ENCODE measurements at places on chromosomes 7 and 10.

- DNase-seq: no peak
Measured at GRCh38 chr7:43469051-43469450, 113.9 kb upstream of the STK17A start.

DNA sequence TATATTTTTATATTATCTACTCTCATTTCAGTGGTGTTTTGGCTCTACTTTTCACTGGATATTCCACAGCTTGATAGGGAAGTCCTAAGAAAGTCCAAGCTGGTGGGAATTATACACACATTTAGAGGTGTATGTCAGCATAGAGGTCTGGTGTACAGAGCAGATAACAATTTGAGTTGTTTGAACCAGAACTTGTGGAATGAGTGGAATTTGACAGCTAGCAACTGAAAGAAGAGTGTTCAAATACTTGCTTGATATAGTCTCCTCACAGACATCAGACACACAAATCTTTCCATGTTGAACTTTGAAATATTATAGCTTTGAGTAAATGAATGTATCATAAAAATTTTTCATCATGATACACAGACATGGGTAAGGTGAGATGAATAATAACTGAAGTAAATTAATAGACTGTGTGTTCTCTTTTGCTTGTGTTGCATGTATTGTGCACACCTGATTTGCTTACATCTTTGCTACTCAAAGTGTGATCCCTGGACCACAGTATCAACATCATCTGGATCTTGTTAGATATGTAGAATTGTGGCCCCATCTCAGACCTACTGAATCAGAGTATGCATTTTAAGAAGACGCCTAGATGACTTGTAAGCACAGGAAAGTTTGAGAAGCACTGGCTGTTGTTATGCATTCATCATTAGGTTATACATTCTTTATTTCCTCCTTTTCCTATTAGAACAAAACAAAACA, 91.5 kb downstream of the ABCA13 start:
- no peak for DNase-seq

GRCh38 chr10:61130366-61130765, 186.4 kb upstream of the RHOBTB1 start:
- no peak for DNase-seq

DNA sequence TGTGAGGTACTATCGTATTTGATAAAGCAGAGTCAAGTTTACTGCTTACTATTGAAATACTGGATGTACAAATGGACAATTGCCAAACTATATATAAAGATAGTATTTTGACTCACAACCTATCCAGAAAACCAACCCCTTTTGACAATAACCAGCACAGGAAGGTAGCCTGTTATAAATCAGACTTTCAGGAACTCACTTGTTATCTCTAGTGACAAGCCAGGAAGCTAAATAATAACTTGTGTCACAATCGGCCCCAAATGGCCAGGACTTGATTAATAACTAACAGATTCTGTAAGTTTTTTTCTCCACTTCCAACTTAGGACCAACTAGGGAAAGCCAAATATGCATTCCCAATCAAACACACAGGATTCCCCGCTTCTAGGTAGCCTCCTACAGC, 38.8 kb upstream of the SLC35G1 start:
- no peak for DNase-seq

DNA sequence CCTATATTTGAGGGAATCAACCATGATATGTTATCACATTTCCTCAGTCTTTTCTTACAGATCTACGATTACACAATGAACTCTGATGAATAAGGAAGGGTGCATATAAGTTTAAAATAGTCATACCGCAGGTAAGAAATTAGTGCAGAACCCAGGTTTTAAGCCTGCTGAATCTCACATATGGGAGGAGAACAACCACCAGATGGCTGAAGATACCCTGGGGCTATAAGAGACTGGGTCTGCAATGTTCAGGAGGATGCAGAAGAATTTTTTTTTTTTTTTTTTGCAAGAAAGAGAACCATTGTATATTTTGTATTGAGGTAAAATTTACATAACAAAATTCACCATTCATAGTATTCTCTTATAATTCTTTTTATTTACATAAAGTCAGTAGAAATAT, 372.3 kb upstream of the MYO3A start:
- no peak for DNase-seq

DNA sequence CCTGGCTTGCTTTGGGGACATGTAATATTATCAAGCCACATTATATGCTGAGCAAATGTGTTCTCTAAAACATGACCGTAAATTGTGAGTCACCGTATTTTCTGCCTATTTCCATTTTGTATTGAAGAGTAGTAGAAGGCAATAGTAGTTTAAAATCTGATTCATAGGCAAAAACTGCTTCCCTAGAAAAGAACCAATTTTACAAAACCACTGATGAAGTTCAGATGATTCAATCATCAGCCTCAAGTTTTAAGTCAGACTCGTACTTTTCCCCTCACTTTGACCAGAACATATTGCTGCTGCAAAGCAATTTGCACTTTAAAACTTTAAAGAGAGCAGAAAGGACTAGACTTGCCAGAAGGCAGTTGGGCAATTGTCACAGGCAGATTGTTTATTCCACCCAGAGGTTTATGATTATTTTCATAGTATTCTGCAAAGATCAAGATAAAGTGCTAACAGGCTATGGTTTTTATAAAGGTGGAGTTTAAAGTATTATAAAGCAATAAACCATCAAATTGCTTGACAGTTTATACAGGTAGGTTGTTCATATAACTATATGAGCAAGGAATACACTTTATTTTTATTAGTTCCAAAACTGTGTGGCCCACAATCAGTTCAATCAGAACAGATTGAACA, 168.2 kb downstream of the ETV1 start:
- no peak for DNase-seq

DNA sequence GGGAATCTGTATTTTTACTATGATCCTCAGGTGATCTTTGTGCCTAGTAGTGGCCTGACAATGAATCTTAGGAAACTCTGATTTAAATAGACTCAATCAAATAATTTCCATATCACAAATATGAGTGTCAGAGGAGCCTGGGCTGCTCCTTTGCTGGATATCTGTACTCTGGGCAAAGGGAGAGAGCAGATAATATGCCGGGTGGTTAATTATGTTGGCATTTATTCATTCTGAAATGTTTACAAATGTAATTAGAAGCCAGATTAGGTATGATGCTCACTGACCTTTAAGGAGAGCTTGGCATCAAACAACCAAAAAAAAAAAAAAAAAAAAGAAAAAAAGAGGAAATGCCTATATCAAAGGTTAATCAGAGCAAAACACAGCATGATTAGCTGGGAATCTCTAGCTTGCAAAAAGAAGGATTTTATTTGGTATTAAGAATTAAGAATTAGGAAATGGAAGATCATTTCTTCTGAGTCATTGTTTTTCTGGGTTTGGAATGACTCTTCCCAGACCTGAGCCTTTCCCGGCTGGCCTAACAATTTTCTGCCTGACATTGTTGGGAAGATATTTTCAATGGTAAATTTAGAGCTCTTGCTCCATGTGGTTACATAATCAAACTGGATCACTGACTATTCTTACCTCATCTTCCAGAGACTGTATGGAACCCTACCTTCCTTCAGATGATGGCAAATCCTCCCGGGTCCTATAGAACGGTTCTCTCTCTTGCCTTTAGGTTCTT, 365.3 kb downstream of the REEP3 start:
- no peak for DNase-seq

GRCh38 chr7:140007051-140007690, 55.6 kb downstream of the PARP12 start:
- no peak for DNase-seq

DNA sequence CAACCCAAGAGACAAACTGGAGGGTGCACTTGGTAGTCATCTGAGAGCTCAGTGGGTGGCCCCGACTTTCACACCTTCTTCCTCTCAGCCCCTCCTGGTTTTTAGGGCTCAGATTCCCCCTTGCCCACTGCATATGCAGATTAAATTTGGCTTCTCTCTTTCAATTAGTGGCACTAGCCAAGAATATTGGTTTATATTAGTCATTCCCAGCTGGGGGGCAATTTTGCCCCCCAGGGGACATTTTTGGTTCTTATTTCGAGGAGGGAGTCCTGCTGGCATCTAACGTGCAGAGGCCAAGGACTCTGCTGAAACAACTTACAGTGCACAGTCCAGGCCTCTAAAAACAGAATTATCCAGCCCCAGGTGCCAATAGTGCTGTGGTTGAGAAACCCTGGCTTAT, 216.0 kb downstream of the RPS24 start:
- DNase-seq: no peak

- no peak for DNase-seq
Measured at GRCh38 chr10:7817576-7817975, 729 bp upstream of the TAF3 start.

GRCh38 chr7:26508481-26508880, 216.8 kb downstream of the SNX10 start:
- no peak for DNase-seq

Data from GM18507 (cell line).